ENCODE measurements at places on chromosomes 11 and 22.

GRCh38 chr11:115607621-115608221, 103.5 kb upstream of the CADM1 start:
- DNase-seq, result no peak

GRCh38 chr11:118980191-118980881, 8.8 kb downstream of the FOXR1 start:
- DNase-seq, result no peak

GRCh38 chr11:77223797-77224196, 77.7 kb downstream of the GDPD4 start:
- DNase-seq, result no peak

DNA sequence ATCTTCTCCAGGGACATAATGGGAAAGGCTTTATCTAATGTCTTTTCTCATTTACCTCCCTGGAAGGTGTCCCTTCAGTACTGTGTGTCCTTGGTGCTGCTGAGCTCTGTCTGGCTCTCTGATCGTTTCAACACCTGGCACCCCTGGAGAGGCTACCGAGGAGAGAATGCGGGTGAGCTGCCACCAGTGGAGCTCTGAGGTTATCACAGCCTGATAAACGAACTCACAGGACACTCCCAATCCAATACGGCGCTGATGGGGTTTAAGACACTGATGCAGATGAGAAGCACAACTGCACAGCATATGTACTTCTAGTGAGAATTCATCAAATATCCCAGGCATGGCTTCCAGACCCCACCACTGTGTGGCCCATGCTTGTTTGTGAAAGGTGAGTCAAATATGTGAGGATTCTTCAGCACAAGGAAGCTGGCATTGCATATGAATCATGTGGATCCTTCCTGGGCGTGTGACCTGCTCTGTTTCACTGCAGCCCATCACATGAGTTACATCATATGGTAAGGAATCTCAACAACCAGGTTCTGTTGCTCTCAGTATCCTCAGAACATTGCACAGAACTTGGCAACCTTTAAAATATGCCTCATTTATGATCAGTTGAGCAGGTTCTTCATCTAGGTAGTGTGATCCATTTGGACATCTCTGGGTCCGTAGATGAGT, 34.8 kb upstream of the VWA5A start:
- no peak for DNase-seq

DNA sequence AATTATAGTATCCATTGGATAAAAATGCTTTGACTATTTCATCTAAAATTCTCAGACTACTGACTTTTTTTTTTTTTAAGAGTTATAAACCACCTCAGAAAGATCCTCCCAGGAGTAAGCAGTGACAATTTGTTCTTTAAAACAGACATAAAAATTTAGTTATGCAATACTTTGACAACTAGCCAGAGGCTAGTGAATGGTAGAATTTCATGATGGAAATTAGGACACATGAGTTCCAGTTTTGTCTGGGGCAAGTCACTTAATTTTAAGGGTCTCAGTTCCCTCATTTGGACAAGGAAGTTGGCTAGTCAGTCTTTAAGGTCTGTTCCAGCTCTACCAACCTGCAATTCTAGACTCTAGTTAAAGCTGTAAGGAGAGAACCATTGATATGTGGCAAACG, 2.9 kb downstream of the IL18 start:
- no peak for DNase-seq

GRCh38 chr22:43889860-43890253, 2.0 kb downstream of the PNPLA5 start:
- DNase-seq, result no peak

GRCh38 chr11:82733444-82734119, at the start of gene FAM181B:
Gene FAM181B (minus strand): TSS chr11:82733864. CDS start chr11:82733729, 135 bp downstream.
- peak; percentile 24 for DNase-seq

GRCh38 chr22:32331918-32332725, 25.5 kb upstream of the RFPL3 start:
- no peak for DNase-seq

DNA sequence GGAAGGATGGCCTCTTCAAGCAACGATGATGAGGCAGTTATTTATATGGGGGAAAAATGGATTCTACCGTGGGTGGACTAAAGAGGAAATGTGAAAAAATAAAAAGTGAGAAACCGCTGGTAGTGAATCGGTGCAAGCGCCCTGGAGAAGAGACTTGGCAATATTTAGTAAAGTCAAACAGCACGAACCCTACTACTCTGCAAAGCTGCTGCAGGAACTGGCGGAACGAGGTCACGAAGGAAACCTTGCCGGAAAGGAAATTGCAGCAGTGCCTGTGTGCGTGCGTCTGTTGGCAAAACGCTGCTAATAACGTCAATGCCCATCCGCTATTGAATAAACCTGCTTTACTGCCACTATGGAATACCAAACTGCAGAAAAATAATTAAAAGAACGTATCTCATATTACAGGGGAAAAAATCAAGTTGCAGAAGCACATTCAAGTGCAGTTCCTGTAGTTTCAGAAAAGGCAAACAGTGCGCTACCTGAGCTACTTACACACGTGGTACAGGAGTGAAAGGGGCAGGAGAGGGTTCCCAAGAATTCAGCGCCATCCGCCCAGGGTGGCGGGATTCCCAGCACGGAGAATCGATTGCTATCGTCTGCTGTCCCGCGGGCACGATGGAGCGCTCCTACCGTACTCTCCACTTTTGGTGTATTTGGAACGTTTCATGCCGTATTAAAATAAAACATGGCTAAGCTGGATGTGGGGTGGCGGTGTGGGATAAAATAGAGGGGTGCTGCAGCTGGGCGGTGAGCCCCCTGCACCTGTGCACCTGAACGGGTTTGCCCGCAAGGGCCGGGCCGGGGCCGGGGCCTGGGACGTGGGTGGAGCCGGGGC, 585 bp upstream of the NADSYN1 start:
- no peak for DNase-seq

DNA sequence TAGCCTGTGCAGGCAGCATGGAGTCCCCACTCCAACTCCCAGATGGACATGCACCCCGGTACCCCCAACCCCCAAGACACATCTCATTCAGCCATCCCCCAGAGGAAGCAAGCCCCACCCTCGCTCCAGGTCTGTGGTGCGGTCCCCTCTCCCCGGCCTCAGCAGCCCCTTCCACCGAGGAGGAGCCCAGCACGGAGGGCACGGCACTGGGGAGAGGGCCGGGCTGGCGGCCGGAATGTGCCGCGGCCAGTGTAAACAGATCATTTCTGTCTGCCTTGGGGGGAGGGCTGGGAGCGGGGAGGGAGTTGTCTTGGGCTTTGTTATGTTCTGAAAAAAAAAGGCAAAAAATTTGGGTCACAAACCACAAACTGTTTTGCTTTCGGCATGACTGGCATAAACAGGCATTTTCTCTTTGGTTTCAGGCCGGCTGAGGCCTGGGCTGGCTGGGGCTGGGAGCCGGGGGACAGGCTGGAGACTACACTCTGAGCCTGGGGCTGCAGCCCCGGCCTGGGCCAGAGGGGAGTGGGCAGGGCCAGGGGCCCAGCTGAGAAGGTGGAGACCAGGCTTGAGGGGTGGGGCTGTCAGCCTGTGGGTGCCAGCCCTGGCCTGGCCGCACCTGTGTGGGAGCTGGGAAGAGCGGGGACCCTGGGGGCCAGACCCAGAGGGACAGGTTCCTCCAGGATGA, 16.8 kb downstream of the IGF2 start:
- DNase-seq, result no peak

GRCh38 chr11:41845066-41845465, 385.6 kb upstream of the LRRC4C start:
- no peak for DNase-seq

- no peak for DNase-seq
These were observed 66.6 kb downstream of the GALNT18 start for GRCh38 chr11:11555208-11555607.

DNA sequence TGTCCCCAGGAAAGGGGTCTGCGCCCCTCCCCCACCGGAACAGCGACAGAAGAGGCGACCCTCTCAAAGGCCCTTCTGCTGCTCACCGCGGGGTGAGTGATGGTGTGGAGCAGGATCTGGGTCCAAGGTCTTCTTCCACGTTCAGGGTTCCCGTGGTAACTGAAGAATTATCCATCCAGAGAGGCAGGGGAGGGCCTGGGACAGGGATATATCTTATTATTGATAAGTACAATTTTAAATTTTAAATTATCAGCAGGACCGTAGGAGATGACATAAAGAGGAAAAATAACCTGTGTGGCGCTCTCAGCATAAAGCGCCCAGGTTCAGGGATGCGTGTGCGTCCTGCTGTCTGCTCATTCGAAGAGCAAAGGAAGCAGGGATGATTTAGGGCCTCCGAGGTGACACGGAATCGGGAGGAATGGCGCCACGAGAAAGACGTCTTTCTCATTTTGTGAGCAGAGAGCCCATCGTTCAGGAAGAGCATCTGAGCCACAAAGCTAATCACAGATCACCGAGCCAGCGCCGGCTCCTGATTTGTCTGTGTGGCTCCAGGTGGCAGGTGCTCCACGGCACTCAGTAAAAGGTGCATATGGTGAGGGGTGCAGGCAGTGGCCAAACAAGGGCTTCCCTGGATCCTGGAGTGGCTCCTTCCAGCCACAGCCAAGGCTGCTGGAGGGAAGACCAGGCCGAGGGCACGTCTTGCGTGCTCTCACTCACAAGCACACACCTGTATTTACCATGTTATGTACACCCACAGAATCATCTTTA, 19.3 kb downstream of the KRTAP5-5 start:
- DNase-seq, result no peak

GRCh38 chr11:107198490-107199007, 180.3 kb upstream of the GUCY1A2 start:
- DNase-seq, result no peak

DNA sequence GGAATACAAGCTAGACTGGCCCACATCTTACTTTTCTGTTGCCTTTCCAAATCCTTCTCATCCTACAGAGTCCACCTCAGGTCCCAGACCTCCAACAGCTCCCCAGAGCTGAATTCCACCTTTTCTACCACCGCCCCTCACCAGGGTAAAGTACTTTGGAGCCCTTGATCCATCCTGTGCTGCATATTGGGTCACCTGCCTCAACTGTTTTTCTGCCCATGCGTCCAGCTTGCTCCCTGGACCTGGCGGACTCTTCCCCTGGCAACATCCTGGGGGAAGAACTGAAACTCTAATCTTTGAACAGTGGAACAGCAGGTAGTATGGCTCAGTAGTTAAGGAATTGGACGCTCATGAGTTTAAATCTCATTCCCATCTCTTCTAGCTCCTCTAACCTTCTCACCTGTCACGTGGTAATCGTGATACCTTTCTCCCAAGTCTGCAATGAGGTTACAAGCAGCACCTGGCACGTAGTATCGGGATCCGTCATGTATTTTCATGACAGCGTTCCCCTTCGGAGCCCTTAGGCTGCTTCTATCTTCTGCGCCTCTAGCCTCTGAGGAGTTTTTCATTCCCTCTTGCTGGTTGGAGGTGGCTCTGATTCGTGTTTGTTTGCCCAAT, 98.1 kb downstream of the CEP164 start:
- DNase-seq, result no peak

GRCh38 chr11:86014221-86014620, 54.7 kb downstream of the PICALM start:
- no peak for DNase-seq

DNA sequence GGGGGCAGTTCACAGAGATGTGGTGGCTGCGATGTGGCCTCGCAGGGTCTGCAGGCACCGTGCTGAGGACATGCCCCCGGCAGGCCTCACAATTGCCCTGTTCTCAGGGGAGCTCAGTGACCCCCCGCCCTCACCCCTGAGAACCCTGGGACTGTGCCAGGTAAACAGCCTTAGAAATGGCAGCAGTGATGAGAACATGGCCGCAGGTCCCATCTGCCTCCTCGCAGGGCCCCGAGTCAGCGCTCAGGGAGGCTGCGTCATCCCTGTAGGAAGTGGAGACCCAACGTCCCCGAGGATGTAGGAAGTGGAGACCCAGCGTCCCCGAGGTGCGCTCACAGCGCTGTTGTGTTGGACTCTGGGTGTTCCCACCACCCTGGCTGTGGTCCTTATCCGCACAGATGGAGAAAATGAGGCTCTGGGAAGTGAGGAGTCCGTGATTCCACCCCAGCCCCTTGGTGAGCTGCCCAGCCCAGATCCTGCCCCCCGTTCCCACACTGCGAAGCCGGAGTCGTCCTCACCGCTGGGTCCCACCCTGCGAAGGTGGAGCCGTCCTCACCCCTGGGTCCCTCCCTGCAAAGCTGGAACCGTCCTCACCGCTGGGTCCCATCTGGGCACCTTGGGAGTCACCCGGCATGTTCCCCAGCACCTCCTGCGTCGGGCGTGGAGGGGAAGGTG, 1086.8 kb downstream of the BRD1 start:
- no peak for DNase-seq

GRCh38 chr11:79510960-79511359, 70.1 kb upstream of the TENM4 start:
- DNase-seq, result no peak

DNA sequence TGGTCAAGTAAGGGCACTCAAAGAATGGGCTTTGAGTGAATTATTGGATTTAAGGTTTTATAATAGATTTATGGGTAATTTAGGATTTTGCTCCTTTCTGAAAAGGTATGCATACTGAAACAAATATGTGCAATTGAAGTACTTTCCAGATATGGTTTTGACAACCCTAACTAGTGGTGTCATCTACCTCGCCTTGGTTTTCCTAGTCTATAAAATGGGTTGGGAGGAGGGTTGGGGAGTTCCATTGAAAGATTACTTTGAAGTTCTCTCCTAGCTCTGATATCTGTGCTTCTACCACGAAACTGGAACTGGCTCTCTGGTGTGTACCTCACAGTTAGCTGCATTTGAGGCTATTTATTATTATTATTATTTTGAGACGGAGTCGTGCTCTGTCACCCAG, 431 bp upstream of the SPTBN2 start:
- no peak for DNase-seq

DNA sequence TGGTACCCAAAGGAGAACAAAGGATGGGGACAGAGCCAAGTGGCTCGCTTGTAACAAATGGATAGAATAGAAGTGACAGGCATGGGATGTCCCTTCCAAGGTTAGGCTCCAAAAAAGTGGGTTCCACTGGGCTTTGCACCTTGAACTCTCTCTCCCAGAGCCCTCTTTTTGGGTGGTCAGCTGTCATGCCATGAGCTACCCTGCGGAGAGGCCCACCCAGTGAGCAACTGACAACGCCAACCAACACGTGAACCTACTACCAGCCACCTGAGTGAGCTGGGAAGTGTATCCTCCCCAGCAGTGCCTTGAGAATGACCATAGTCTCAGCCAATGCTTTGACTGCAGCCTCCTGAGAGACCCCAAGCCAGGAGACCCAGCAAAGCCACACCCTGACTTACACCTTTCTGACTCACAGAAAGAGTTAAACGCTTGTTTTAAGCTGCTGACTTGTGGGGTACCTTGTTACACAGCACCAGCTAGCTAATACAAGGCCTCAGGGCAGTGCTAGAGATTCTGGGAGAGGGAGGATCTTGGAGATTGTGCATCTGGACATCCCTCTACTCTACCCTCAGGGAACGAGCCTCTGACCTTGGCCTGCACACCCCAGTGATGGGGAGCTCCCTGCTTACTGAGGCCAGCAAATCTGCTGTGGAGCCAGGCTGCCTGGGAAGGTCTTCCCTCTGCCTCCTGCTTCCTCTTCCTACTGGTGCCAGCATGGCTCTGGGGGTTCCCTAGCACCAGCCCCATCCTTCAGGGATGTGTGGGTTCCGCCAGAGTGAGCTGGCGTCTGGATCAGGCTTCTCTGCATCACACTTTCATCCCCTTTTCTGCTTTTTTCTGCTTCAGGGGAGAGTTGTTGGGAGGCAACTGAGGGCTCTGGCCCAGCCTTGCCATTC, 29.1 kb upstream of the RFPL3 start:
- no peak for DNase-seq

- DNase-seq, result no peak
These were observed 15.1 kb downstream of the ADM start for GRCh38 chr11:10319702-10320558.

GRCh38 chr11:117834068-117834810, 9.7 kb upstream of the FXYD2 start:
- DNase-seq, result no peak
